ENCODE measurements at places on chromosomes 7 and 10. TPM values are rescaled to one million over a fixed set of nuclear protein-coding genes. Genes with fewer than 3 reads are reported as not detected.

The GARS1 gene
- total RNA-seq, result 517 TPM

The GNG11 gene
- total RNA-seq, result 7.7 TPM

The ZNF33A gene
- total RNA-seq, result 8.4 TPM

DNA sequence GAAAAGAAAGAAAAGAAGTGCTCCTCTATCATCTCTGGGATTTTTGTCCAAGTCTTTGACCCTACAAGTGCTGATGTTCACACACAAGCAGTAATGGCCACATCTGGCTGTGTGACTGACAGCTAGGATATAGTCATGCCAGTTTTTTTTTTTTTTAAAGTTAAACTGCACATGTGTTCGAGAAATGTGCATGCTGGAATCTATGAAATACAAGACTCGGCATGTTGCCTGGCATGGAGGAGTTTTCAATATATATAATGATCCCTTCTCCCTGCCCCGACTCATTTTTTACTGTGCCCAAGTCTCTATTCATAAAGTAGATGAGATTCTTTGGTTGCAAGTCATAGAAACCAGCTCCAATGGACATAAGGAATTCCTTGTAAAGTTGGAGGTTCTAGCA lies 60.4 kb upstream of the FGFR2 start:
- no peak for DNase-seq

DNA sequence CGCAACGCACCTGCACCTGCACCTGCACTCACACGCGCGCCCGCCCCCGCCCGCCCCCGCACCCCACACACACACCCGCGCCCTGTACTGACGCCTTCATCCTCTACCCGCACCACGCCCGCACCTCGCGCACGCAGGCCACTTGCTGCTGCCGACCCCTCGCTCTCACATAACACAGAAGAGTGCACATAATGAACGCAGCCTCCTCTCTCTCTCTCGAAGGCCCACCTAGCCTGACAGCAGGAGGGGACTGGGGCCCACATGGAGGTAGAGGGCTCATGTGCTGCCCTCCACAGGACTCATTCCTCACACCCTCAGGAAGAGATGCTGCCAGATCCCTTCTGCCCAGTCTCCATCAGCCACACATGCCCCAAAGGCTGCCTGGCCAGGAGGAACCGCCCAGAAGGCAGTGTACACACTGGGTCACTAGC lies 432 bp upstream of the CAMK2B start:
- DNase-seq, result no peak

- DNase-seq, result no peak
These were observed 34.0 kb downstream of the DLD start for GRCh38 chr7:107924841-107925504.

DNA sequence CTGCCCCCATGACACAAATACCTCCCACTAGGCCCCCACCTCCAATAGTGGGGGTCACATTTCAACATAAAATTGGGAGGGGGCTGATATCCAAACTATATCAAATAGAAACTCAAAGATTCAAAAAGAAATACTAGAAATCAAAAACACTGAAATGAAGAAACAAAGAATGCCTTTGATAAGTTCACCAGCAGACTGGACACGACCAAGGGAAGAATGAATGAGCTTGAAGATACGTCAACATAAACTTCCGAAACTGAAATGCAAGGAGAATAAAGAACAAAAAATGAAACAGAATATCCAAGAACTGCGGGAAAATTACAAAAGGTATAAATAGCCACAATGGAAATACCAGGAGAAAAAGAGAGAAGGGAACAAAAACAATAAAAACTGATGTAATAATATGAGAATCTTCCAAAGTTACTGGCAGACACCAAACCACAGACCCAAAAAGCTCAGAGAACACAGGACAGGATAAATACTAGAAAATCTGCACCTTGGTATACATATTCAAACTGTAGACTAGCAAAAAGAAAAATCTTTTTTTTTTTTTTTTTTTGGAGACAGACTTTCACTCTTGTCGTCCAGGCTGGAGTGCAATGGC lies 49.5 kb downstream of the BRI3 start:
- no peak for DNase-seq

DNA sequence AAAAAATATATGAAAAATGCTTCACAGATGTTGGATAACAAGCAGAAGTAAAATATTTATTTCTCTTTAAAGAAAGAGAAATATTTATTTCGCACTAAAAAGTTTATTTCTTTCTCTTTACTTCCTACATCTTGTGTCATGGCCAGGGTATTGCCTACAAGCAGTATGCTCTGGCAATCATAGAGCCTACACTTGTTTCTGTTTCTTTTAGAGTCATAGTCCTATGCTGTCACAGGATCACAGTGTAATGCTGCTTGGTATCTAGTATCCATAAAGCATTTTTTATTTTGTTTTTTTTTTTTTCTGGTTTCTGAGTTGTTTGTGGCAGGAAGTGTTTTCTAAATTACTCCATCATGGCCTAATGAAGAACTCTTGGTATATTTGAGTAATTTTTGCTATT lies 116.0 kb downstream of the ATRNL1 start:
- DNase-seq, result no peak

DNA sequence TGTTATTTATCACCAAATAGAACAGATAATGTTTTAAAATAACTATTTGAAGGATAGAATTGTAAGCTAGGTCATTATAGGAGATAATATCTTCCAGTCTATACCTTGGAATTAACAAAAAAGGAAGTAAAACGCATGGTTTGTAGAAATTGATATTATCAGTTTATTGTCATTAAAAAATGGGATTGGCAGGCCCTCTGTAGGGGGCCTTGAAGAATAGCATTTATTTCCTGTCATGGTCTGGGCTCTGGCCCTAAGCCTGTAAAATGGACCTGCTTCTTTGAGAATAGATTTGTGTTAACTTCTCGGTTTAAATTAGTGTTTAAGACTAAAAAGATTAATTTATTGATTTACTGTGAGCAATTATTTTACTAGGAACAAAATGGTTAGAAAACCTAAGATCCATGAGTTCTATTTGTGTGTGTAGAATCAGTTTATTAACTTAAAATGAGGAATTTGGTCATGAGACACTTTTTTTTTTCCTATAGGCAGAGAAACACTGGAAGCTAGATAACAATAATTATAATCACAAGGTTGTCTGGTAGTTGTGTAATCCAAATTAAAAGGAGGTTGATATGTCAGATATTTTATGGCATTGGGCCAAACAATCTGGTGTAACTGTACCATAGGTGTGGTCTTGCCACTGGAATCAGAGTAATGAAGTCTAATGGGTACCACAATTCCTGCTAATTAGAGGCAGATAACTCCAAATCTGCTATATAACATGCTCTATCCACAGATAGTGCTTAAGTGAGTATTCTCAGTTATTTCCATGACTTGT lies 197.4 kb upstream of the FOXP2 start:
- DNase-seq, result no peak

- no peak for DNase-seq
These were observed 29.7 kb downstream of the ABCC2 start for GRCh38 chr10:99812177-99812576.

DNA sequence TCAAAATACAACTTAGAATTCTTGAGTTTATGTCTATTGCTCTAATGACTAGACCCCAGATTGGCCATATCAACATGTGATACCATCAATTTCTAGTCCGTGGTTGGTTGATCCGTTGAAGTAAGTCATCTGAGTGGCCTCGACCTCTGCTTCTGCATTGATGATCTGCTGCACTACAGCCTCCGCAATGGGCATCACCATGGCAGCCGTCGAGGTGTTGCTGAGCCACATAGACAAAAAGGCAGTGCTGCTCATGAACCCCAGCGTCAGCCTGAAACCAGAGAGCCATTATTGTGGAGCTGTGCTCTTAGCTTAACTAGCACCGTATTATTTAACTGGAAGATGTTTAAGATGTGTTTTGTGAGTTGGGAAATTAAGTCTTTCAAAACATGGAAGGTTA lies 30.7 kb downstream of the SLC13A1 start:
- no peak for DNase-seq

DNA sequence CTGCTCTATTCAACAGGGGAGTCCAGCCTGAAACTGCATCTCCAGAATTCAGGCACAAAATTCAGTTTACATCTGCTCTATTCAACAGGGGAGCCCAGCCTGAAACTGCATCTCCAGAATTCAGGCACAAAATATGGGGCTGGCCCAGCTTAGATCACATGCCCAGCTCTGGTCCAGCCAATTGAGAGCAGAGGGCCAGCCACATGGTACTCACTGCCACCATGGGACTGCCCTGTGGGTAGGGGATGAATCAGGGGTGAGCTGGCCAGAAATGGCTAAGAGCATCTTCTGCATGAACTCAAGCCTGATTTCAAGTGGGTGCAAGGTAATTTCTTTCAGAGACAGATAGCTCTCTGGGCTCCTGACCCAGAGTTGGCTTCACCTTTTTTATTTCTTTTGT lies 156.6 kb upstream of the LYZL2 start:
- DNase-seq, result no peak

GRCh38 chr10:44776181-44776580 lies 135.0 kb upstream of the TMEM72 start:
- peak; percentile 56 for DNase-seq

DNA sequence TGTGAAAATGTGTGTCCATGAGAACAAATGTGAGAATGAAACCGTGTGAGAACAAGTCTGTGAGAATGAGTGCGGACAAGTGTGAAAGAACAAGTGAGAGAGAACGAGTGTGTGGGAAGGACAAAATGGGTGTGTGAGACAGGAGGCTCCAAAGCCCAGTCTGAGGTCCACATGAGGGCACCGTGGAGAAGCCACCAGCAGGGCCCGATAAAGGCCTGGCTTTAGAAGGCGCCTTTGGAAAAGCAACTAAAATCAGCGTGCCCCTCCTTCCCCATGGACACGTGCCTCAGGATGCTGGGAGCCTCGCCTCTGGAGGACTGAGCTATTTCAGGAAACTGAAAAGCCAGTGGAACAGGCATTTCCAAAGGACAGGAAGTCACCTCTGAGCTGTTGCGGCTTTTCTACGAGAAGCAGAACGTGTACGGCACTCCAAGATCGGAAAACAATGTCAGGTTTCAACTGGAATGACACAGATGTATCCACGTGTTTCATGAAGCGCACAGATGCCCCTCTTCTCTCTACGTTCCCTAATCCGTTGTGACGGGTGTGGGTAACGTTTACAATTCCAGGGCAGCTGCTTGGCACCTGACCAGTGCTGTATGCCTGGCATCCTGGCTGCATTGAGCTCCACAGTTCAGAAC lies 46.4 kb downstream of the ESYT2 start:
- DNase-seq, result no peak

- no peak for DNase-seq
These were observed 302 bp upstream of the EN2 start for GRCh38 chr7:155457544-155458110.

DNA sequence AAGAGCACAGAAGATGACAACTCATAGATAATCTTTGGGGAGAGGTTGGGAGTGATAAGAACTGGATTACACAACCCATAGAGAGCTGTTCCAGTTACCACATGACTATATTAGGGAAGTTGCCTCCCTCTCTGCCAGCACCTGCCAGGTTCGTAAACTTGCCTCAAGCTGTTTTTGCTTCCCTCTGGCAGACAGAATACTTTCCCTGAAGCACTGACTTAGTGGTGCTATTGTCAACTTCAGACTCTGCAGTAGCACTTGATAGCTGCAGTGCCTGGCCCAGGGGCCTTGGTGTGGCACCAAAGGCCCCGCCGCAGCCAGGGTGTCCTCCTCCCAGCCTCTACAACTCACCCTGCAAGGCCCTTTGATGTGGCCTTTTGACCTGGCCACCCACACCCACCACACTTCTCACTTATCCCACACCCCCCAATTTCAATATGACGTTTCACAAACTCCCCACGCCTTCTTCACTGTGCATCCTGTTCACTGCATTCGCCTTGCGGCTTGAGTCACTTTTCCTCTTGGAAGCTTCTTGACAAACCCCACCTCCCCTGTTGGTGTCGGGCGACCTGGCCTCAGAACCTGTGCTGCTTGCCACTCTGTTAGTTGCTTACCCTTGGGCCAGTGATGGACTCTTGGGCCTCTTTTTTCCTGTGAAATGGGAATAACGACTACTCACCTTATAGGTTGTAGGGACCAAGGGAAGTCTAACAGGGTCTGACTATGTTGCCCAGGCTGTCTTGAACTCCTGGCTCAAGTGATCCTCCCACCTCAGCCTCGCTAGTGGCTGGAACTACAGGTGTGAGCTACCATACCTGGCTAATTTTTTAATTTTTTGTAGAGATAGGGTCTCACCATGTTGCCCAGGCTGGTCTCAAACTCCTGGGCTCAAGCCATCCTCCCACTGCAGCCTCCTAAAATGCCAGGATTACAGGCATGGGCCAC lies 50.2 kb upstream of the PODXL start:
- no peak for DNase-seq

DNA sequence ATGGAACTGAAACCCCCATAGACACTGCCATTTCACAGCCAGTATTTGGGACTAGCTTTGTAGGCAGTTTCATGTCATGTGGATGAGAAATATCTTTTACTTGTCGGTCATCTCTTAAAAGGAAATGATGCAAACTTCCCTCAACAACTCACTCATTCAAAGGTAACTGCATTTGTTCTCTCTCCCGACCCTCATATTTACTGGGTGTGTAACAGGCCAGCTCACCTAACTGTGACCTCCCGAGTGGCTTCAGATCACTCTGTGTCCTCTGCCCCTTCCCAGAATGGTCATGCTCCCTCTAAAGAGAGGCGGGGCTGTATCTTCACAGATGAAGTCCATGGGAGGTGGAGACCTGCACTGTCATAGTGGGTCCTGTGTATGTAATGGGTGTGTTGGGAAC lies 14.7 kb downstream of the LRRC18 start:
- DNase-seq, result no peak

DNA sequence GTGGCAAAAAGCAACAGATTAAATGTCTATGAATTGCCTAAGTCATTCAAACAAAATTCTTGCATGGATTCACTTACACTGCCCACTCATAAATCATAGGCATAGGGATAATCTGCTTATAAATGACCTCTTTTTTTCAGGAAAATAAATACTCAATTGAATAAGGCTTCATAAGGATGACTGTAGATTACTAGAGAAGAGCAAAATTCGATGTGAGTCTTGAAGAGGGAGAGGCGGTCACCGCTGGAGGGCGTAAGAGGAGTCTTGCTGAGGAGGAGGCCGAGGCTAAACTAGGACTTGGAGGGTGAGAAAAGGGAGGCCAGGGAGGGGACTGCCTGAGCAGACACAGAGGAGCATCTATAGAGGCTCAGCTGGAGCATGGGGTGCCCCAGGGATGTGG lies 135.4 kb upstream of the RSU1 start:
- DNase-seq, result no peak

GRCh38 chr10:113094114-113094486 lies 144.1 kb downstream of the TCF7L2 start:
- no peak for DNase-seq
